ENCODE measurements at places on chromosomes 2 and 18.

DNA sequence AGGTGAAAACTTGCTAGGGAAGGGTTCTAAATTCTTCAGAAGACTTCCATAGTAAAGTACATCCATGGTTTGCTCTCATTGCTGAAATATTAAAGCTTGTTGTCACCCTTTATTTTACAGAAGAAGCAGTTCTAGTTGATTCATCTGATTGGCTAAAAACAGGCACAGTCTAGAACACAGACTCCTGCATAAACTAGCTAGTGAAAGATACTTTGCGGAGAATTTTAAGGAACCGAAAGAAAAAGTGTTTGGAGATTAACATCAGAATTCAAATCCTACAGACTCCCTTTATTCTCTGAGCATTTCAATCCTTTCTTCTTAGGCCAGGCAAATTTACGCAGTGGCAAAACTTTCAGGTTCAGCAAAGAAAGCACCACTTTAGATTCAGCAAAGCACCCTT is 1076.5 kb upstream of the ZEB2 start:
- DNase-seq = no peak

DNA sequence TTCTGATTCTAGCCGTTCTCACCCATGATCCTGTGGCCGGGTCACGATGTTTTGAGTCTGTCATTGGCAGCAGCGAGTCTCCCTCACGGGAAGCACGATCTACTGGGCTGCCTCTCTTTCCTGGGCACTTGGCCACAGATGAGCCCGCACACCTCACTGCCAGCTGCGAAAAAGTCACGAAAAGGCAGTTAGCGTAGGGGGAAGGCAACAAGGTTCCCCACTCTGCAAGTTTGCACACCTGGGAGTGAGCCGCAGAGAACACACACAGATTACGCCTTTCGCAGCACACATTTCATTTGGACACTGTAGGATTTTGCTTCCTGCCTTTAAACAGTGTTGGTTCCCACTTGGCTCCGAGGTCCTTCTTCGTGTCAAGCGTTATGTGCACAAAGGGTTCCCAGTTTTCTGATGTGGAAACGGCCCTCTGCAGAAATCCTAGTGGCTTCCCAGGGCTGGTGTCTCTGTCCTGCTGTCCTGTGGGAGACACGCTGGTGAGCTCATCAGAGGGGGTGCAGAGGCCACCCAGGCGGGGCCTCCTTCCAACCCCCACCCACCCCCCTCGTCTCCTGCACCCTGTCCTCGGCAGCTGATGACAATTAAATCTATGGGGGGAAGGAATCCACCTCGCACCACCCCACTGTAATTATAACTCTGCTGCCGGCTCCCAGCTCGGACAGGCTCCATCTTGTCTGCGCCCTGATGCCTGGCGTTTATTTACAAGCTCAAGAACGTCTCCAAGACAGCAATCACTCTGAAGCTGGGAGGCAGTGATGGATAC is 157.3 kb upstream of the SALL3 start:
- DNase-seq = no peak

GRCh38 chr2:26268213-26268612 is 23.5 kb downstream of the HADHB start:
- no peak for DNase-seq

DNA sequence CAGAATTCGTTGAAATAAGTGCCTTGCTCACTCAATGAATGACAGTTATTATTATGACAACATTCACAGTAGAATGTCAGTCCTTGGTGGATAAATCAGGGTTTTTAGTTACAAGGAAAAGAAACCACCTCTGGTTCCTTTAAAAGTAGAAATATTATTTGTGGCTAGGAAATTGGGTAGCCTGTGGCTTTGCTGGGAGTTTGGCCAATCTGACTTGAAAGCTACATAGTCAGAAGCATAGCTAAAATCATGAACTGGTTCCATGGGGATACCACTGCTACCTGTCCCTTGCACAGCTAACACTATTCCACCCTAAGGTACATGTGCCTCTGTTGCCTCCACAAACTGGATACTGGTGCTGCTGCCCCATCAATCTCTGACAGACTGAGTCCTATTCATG is 12.8 kb upstream of the SMCHD1 start:
- DNase-seq = no peak

GRCh38 chr2:239225871-239226561 is 174.8 kb downstream of the HDAC4 start:
- no peak for DNase-seq

- DNase-seq = no peak
Measured at GRCh38 chr2:229511524-229511923, 202.8 kb downstream of the DNER start.

DNA sequence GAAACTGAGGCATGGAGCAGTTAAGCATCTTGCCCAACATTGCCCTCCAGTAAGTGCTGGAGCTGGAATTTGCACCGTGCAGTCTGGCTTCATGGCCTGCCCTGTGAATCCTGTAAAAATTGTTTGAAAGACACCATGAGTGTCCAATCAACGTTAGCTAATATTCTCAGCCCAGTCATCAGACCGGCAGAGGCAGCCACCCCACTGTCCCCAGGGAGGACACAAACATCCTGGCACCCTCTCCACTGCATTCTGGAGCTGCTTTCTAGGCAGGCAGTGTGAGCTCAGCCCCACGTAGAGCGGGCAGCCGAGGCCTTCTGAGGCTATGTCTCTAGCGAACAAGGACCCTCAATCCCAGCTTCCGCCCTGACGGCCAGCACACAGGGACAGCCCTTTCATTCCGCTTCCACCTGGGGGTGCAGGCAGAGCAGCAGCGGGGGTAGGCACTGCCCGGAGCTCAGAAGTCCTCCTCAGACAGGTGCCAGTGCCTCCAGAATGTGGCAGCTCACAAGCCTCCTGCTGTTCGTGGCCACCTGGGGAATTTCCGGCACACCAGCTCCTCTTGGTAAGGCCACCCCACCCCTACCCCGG is 1.3 kb downstream of the PROC start:
- no peak for DNase-seq

GRCh38 chr2:55780697-55781096 is 87.1 kb upstream of the PNPT1 start:
- DNase-seq = no peak

DNA sequence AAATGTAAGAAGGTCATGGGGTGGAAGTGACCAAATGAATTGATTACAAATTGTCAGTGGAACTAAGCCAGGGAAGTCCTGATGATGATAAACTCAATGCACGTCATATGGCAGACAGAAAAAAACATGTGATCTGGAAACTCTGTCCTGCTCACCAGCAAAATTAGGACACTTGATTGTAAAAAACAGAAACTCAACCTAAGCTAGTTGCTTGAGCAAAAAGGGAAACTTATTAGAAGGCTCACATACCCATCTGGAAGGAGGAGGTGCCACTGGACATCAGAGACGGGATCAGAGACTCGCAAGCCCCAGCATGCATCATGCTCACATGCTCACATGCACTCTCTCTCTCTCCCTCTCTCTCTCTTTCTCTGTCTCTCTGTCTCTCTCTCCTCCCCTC is 96.8 kb downstream of the SP3 start:
- no peak for DNase-seq

DNA sequence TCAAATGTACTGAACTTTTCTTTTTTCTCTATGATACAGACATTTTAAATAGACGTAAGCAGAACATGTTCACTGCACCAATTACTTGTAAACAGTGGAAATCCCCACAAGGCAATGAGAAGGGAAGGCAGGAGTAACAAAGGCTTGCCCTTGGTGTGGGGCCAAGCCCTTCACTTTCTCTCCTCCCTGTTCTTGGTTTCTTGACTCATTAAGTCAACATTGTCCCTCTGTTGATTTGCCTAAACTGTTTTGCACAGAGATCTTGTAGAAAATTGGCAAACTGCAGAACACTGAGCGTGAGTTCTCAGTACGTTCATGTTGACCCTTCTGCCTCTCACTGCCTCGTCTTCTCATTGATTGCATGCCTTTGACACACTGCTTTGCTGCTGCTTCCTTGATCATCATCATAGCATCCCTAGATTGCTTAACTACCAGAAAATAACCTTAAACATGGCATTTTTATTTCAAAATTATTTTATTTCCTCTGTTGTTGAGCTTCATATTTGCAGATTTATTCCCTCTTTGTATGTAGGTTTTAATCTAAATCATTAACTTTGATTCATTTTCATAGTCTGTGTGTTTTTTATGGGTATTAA is 257.7 kb downstream of the PTGR3 start:
- no peak for DNase-seq

GRCh38 chr18:58682429-58683069 is 11.3 kb downstream of the MALT1 start:
- no peak for DNase-seq
